ENCODE measurements at places on chromosomes 5 and 9. TPM values are rescaled to one million over a fixed set of nuclear protein-coding genes. Genes with fewer than 3 reads are reported as not detected.

CDH9 gene
- polyA plus RNA-seq = not detected

BARX1 gene
- polyA plus RNA-seq = 0.09 TPM

GMCL2 gene
- polyA plus RNA-seq = not detected

LEAP2 gene
- 1.6 TPM for polyA plus RNA-seq

NTRK2 gene
- polyA plus RNA-seq = 0.50 TPM

CD180 gene
- 2.1 TPM for polyA plus RNA-seq

NOXA1 gene
- 2.1 TPM for polyA plus RNA-seq

NSG2 gene
- 0.16 TPM for polyA plus RNA-seq

SOX30 gene
- 0.07 TPM for polyA plus RNA-seq

FSD1L gene
- 2.8 TPM for polyA plus RNA-seq

SLC6A18 gene
- not detected for polyA plus RNA-seq

LECT2 gene
- not detected for polyA plus RNA-seq

ZNF608 gene
- 18.0 TPM for polyA plus RNA-seq

FAM78A gene
- polyA plus RNA-seq = 5.4 TPM

RGS3 gene
- 68.8 TPM for polyA plus RNA-seq

LRRC19 gene
- not detected for polyA plus RNA-seq

TJP2 gene
- 39.3 TPM for polyA plus RNA-seq

OR1Q1 gene
- polyA plus RNA-seq = not detected

SPINK7 gene
- not detected for polyA plus RNA-seq

RNF224 gene
- polyA plus RNA-seq = 1.1 TPM

SPINK4 gene
- polyA plus RNA-seq = not detected

CBY3 gene
- 0.10 TPM for polyA plus RNA-seq

NMUR2 gene
- polyA plus RNA-seq = 0.01 TPM

FRMD3 gene
- 1.6 TPM for polyA plus RNA-seq

PDE6A gene
- 0.06 TPM for polyA plus RNA-seq

BTNL3 gene
- 0.47 TPM for polyA plus RNA-seq

TTC16 gene
- 1.5 TPM for polyA plus RNA-seq

FAM153A gene
- 2.2 TPM for polyA plus RNA-seq

OTP gene
- polyA plus RNA-seq = not detected

SLC34A3 gene
- 0.12 TPM for polyA plus RNA-seq

PRDM9 gene
- polyA plus RNA-seq = not detected

TRPM3 gene
- not detected for polyA plus RNA-seq

SEMA6A gene
- polyA plus RNA-seq = 3.4 TPM

PCDHB4 gene
- polyA plus RNA-seq = 0.73 TPM

C9orf153 gene
- 0.26 TPM for polyA plus RNA-seq

ANKRD18A gene
- polyA plus RNA-seq = 4.4 TPM

PLCXD3 gene
- polyA plus RNA-seq = 0.65 TPM

CCDC192 gene
- polyA plus RNA-seq = 0.47 TPM

PPP2R2B gene
- 0.16 TPM for polyA plus RNA-seq

GPRIN1 gene
- 0.68 TPM for polyA plus RNA-seq

MYOZ3 gene
- polyA plus RNA-seq = 0.40 TPM

CATSPER3 gene
- 0.38 TPM for polyA plus RNA-seq

MARCOL gene
- not detected for polyA plus RNA-seq

TEX48 gene
- not detected for polyA plus RNA-seq

ENTR1 gene
- polyA plus RNA-seq = 30.8 TPM

CEP72 gene
- polyA plus RNA-seq = 3.6 TPM

TMEM215 gene
- not detected for polyA plus RNA-seq

SLC46A2 gene
- 18.5 TPM for polyA plus RNA-seq

CXCL14 gene
- 2.3 TPM for polyA plus RNA-seq

ADGRD2 gene
- not detected for polyA plus RNA-seq

SLC36A3 gene
- not detected for polyA plus RNA-seq

PCDHB10 gene
- polyA plus RNA-seq = 0.53 TPM

PCDHA9 gene
- not detected for polyA plus RNA-seq

GNA14 gene
- polyA plus RNA-seq = 4.1 TPM

ACOT12 gene
- not detected for polyA plus RNA-seq

HAVCR1 gene
- 0.12 TPM for polyA plus RNA-seq

Data from lung (tissue), 17 donors.